ENCODE measurements at places on chromosomes 16 and 17. TPM values are rescaled to one million over a fixed set of nuclear protein-coding genes. Genes with fewer than 3 reads are reported as not detected.

The KRTAP4-4 gene
- total RNA-seq: not detected

The APOH gene
- total RNA-seq: 4.1 TPM

The KRT31 gene
- not detected for total RNA-seq

The OR1A1 gene
- not detected for total RNA-seq

The PRSS27 gene
- 0.61 TPM for total RNA-seq

- no peaks in the 10 kb centered on the region for H3K27me3 ChIP-seq
- no peak overlapping the region for H3K4me3 ChIP-seq
- H3K27ac ChIP-seq: no peak overlapping the region
- H3K36me3 ChIP-seq: no peaks in the 10 kb centered on the region
Measured at GRCh38 chr17:27422601-27423000, 33.6 kb upstream of the KSR1 start.

GRCh38 chr17:80633207-80633606, 88.6 kb downstream of the RPTOR start:
- no peak overlapping the region for H3K4me3 ChIP-seq
- H3K27me3 ChIP-seq: no peaks in the 10 kb centered on the region
- no peak for DNase-seq
- no peaks in the 10 kb centered on the region for H3K4me1 ChIP-seq
- H3K27ac ChIP-seq: no peak overlapping the region

GRCh38 chr17:15307710-15308111, 33.7 kb downstream of the TEKT3 start:
- no peaks in the 10 kb centered on the region for H3K27me3 ChIP-seq
- no peak overlapping the region for H3K27ac ChIP-seq
- H3K36me3 ChIP-seq: no peaks in the 10 kb centered on the region
- no peaks in the 10 kb centered on the region for H3K4me1 ChIP-seq

GRCh38 chr17:42166196-42166763, 11.5 kb upstream of the RAB5C start:
- H3K27me3 ChIP-seq: no peaks in the 10 kb centered on the region
- H3K4me3 ChIP-seq: no peak overlapping the region
- DNase-seq: no peak
- no peak overlapping the region for H3K27ac ChIP-seq
- no peaks in the 10 kb centered on the region for H3K4me1 ChIP-seq

The DPEP2 gene
- 0.32 TPM for total RNA-seq

DNA sequence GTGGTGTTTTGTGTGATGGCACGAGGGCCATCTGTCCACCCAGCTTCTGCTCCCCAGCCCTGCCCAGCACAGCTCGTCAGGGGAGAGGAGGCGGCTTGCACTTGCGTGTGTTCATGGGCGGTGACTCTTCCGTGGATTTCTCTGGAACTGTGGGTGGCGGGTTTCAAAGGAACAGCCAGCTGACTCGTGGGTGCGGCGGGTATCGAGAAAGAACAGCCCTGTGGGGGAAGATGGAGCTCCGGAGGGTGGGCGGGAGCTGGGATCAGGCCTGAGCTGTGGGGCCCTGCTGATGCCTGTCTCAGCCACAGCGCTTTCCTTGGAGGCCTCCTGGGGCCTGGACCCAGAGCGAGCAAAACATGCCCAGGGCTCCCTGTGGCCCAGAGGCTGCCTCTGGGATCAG, 13.2 kb downstream of the NAGPA start:
- H3K4me3 ChIP-seq: no peak overlapping the region
- no peak for DNase-seq
- H3K36me3 ChIP-seq: no peaks in the 10 kb centered on the region
- no peak overlapping the region for H3K27ac ChIP-seq

- H3K4me1 ChIP-seq: no peaks in the 10 kb centered on the region
- H3K36me3 ChIP-seq: no peaks in the 10 kb centered on the region
- no peaks in the 10 kb centered on the region for H3K27me3 ChIP-seq
- H3K4me3 ChIP-seq: no peak overlapping the region
Measured at GRCh38 chr16:19415461-19415860, 2.2 kb upstream of the TMC5 start.

The LAT gene
- total RNA-seq: 1.9 TPM

GRCh38 chr17:47205419-47205963, 3.7 kb upstream of the MYL4 start:
- no peaks in the 10 kb centered on the region for H3K27me3 ChIP-seq
- H3K4me1 ChIP-seq: peaks cover 6% of the 10 kb centered on the region
- DNase-seq: peak; percentile 47
- H3K36me3 ChIP-seq: no peaks in the 10 kb centered on the region

GRCh38 chr17:12579288-12579687, 86.4 kb upstream of the MYOCD start:
- no peak overlapping the region for H3K4me3 ChIP-seq
- no peaks in the 10 kb centered on the region for H3K27me3 ChIP-seq
- H3K4me1 ChIP-seq: peaks cover 8% of the 10 kb centered on the region
- no peaks in the 10 kb centered on the region for H3K36me3 ChIP-seq
- no peak overlapping the region for H3K27ac ChIP-seq

DNA sequence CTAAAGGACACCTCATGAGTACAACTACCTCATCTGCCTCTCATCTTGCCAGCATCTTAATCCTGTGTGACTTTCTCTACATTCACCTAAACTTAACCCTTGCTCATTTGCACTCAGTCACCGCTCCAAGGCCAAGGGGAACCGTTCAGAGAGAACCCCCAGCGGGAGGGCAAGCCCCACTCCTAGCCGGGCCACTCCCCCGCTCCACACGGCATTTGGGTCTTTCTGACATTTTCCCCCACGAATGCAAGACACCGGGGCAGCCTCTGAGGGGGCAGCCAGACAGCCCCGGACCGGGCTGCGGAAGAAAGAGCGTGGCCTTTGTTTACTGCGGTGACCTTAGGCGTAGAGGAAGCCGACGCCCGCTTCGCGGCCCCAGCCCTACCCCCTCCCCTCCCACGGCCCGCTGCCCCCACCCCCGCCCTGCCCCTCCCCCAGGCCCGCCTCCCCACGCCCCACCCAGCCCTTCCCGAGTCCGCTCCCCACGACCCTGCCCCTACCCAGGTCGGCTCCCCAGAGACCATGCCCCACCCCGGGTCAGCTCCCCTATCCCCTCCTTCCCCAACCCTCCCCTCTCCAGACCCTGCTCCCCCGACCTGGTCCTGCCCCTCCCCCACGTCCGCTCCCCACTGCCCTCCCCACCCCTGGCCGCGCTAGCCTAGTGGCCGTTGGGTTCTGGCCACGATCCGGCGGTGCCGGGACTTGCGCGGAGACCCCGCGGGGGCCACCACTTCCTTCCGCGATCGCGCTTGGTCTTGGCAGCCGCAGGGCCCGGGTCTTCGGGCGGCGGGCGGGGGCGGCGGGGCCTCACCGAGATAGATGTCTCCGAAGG, 789 bp downstream of the CSNK1D start:
- peaks cover 53% of the 10 kb centered on the region for H3K4me1 ChIP-seq
- peak overlapping the region; percentile 97 for H3K27ac ChIP-seq
- no peaks in the 10 kb centered on the region for H3K36me3 ChIP-seq
- peak overlapping the region; percentile 83 for H3K4me3 ChIP-seq

The CCL17 gene
- total RNA-seq: not detected

DNA sequence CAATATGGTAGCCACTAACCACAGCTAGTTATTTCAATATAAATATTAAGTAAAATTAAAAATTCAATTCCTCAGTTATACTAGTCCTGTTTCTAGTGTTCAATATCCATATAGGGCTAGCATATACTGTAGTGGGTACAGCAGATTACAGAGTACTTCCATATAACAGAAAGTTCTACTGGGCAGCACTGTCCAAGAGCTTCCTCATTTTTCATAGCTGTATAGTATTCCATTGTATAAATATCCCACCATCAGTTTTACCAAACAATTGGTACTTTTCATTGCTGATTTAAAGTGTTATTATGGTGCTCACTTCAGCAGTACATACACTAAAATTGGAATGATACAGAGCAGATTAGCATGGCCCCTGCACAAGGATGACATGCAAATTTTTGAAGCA, 20.4 kb downstream of the ACSM3 start:
- H3K27me3 ChIP-seq: no peaks in the 10 kb centered on the region
- no peaks in the 10 kb centered on the region for H3K4me1 ChIP-seq
- H3K36me3 ChIP-seq: peaks cover 10% of the 10 kb centered on the region
- no peak overlapping the region for H3K4me3 ChIP-seq
- no peak for DNase-seq

DNA sequence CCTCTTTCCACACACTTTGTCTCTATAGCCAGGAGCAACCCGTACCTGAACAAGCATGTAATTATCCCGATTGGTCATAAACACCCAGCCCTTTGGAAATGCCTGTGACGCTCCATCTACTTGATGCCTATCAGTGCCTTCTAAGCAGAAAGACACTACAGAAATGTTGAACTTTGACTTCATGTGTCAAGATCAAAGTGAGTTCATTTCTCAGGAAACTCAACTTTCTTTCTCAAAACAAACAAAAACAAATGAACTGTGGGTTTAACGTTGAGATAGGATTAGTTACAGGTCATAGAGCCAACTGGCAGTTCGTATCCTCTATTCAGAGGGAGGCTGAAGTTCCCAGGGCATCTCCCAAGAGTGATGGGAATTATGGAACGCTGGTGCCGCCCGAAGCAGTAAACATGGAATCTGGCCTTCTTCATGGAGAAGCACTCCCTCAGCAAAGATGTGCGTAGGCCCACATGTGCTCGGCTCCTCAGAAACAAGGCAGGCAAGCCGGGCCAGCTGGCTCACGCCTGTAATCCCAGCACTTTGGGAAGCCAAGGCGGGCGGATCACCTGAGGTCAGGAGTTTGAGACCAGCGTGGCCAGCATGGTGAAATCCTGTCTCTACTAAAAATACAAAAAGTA, 9.5 kb downstream of the SLC6A4 start:
- H3K36me3 ChIP-seq: no peaks in the 10 kb centered on the region
- no peaks in the 10 kb centered on the region for H3K27me3 ChIP-seq
- no peak overlapping the region for H3K4me3 ChIP-seq
- H3K27ac ChIP-seq: no peak overlapping the region
- DNase-seq: no peak

GRCh38 chr16:64278196-64278595, 843.7 kb downstream of the CDH11 start:
- H3K36me3 ChIP-seq: no peaks in the 10 kb centered on the region
- H3K4me3 ChIP-seq: no peak overlapping the region

- no peaks in the 10 kb centered on the region for H3K36me3 ChIP-seq
- H3K4me3 ChIP-seq: no peak overlapping the region
- H3K4me1 ChIP-seq: no peaks in the 10 kb centered on the region
Measured at GRCh38 chr17:44555099-44555498, 2.2 kb upstream of the FZD2 start.

The CX3CL1 gene
- 5.7 TPM for total RNA-seq

DNA sequence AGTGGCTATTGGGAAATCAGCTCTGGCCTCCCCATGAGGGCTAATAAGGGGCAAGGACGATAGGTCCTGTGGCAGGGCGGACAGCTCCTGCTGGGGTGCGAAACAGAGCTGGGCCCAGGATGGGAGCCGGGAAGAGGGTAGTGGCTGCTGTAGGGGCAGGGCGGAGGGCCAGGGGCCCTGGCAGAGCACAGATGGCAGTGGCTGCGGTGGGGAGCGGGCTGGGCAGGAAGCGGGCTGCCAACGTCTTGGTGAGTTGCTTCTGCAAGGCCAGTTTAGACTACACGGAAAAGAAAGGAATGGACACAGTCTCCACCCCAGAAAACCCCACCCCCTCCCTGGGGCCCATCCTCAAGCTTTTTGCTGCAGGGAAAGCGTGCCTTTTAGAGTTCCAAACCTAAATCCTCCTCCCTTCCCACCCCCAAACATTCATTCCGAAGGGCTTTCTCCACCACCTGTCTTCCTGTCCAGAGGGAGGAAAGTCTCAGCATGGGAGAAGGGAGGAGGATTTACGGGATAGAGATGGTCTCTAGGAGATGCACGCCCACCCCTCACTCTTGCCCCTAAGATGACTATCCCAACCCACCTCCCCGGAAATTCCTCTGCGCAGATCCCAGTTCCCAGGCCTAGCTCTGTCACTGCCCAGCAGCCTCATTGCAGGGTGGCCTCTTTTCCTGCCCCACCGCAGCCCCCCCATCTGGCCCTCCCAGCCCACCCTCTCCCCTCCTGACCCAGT, 7.1 kb downstream of the NKIRAS2 start:
- peaks cover 10% of the 10 kb centered on the region for H3K36me3 ChIP-seq
- H3K4me1 ChIP-seq: peaks cover 12% of the 10 kb centered on the region
- H3K27me3 ChIP-seq: no peaks in the 10 kb centered on the region
- H3K27ac ChIP-seq: no peak overlapping the region

DNA sequence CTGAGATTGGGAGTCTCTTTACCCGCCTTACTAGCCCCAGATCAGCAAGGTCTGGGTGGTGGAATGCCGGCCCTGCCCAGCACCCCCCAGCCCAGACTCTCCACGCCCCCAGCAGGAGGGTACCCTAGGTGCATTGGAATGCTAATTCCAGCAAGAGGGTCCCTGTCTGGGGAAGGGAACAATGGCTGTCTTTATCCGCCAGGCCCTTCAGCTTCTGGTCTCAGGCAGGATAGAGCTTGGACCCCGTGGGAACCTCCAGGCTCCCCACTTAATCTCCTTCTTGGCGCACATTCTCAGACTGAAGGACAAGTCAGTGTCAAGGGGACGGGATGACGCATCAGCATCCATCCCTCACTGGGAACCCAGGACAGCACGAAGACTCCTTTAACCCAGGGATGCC, 85.1 kb downstream of the LITAF start:
- no peaks in the 10 kb centered on the region for H3K27me3 ChIP-seq
- H3K4me3 ChIP-seq: no peak overlapping the region
- H3K36me3 ChIP-seq: no peaks in the 10 kb centered on the region
- H3K27ac ChIP-seq: no peak overlapping the region

GRCh38 chr17:30717291-30718098, 107.0 kb downstream of the CRLF3 start:
- no peaks in the 10 kb centered on the region for H3K36me3 ChIP-seq
- no peak overlapping the region for H3K4me3 ChIP-seq
- no peaks in the 10 kb centered on the region for H3K27me3 ChIP-seq
- H3K4me1 ChIP-seq: no peaks in the 10 kb centered on the region

- H3K4me3 ChIP-seq: no peak overlapping the region
- no peaks in the 10 kb centered on the region for H3K4me1 ChIP-seq
- H3K36me3 ChIP-seq: no peaks in the 10 kb centered on the region
- DNase-seq: no peak
- H3K27ac ChIP-seq: no peak overlapping the region
- no peaks in the 10 kb centered on the region for H3K27me3 ChIP-seq
Measured at GRCh38 chr17:27207073-27207513, 86.8 kb upstream of the WSB1 start.

- H3K4me1 ChIP-seq: peaks cover 23% of the 10 kb centered on the region
- no peak overlapping the region for H3K27ac ChIP-seq
- no peaks in the 10 kb centered on the region for H3K36me3 ChIP-seq
- H3K4me3 ChIP-seq: peak overlapping the region; percentile 39
Measured at GRCh38 chr17:32828822-32829221, 48.1 kb downstream of the MYO1D start.

The SGF29 gene
- 14.7 TPM for total RNA-seq

DNA sequence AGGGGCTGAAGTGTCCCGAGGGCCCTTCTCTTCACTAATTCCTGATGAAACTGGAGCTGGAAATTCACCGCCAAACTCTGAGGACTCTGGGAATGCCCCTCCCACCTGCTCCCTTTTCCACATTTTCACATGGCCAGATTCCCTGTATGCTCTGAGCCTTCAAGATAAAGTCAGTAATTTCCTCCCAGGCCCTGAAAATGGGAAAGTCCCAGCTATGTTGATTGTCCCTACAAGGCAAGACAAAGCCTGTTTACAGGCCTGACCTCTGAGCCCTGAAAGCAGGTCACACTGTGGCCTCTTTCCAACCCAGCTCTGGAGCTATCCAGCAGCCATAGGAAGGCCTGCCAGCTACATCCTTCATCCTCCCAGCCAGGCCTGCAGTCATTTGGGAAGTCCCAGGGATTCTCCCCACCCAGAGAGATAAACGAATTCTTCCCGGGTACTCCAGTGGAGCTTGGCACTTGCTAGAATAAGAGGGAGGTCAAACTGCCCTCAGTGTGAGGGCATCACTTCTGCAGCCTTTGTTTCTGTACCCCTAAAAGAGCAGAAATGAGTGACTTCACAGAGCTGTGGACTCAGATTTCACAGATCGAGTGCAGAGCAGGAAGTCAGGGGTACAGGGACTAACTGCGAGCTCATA, 19.6 kb upstream of the CCL2 start:
- no peaks in the 10 kb centered on the region for H3K36me3 ChIP-seq
- H3K4me3 ChIP-seq: no peak overlapping the region
- H3K27me3 ChIP-seq: no peaks in the 10 kb centered on the region
- peak overlapping the region; percentile 81 for H3K27ac ChIP-seq
- DNase-seq: peak; percentile 83
- H3K4me1 ChIP-seq: peaks cover 20% of the 10 kb centered on the region

Data from pancreas (tissue), 10 donors.